ENCODE measurements at places on chromosomes 16 and 17.

- DNase-seq: no peak
These were observed 10.8 kb downstream of the MYBBP1A start for GRCh38 chr17:4544135-4544950.

- no peak for DNase-seq
These were observed 92.8 kb downstream of the KATNIP start for GRCh38 chr16:27642756-27643155.

GRCh38 chr16:50697881-50698767, 4.7 kb downstream of the NOD2 start:
- DNase-seq: no peak

- DNase-seq: no peak
These were observed 5.5 kb downstream of the TIMM22 start for GRCh38 chr17:1002412-1002753.

All from renal pelvis (tissue), 12 donors.